MCF 10A (cell line): ENCODE measurements at places on chromosomes 6 and 20.

DNA sequence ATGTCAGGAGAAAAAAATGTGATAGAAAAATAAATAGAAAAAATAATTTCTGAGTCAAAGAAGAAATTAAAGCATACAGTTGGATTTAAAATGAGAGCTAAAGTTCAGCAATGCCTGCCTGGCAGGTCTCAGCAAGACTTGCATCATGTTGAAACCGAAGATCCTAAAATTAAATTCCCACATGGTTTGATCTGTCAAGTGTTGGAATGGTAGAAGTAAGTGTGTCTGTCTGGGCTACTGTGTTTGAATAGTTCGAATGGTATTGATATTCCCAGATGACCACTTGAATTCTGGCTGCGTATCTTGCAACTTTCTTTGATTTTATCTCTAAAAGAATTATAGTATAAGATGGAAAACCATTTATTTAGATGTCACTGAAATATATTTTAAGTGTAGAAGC lies 1349.6 kb downstream of the EPHA7 start:
- no peak overlapping the region for H3K4me3 ChIP-seq
- H3K36me3 ChIP-seq = no peaks in the 10 kb centered on the region
- H3K27me3 ChIP-seq = peaks cover 8% of the 10 kb centered on the region
- no peak overlapping the region for H3K27ac ChIP-seq

- H3K36me3 ChIP-seq = no peaks in the 10 kb centered on the region
- no peak for DNase-seq
- H3K4me3 ChIP-seq = no peak overlapping the region
- no peaks in the 10 kb centered on the region for H3K27me3 ChIP-seq
- H3K27ac ChIP-seq = no peak overlapping the region
- H3K4me1 ChIP-seq = peaks cover 11% of the 10 kb centered on the region
These were observed 78.0 kb downstream of the COL21A1 start for GRCh38 chr6:56169366-56169765.

- H3K4me1 ChIP-seq = peaks cover 28% of the 10 kb centered on the region
- H3K27me3 ChIP-seq = peaks cover 5% of the 10 kb centered on the region
- no peak for DNase-seq
- no peak overlapping the region for H3K27ac ChIP-seq
- H3K4me3 ChIP-seq = peak overlapping the region; percentile 99
These were observed 778 bp upstream of the ATF6B start for GRCh38 chr6:32128751-32129296.

DNA sequence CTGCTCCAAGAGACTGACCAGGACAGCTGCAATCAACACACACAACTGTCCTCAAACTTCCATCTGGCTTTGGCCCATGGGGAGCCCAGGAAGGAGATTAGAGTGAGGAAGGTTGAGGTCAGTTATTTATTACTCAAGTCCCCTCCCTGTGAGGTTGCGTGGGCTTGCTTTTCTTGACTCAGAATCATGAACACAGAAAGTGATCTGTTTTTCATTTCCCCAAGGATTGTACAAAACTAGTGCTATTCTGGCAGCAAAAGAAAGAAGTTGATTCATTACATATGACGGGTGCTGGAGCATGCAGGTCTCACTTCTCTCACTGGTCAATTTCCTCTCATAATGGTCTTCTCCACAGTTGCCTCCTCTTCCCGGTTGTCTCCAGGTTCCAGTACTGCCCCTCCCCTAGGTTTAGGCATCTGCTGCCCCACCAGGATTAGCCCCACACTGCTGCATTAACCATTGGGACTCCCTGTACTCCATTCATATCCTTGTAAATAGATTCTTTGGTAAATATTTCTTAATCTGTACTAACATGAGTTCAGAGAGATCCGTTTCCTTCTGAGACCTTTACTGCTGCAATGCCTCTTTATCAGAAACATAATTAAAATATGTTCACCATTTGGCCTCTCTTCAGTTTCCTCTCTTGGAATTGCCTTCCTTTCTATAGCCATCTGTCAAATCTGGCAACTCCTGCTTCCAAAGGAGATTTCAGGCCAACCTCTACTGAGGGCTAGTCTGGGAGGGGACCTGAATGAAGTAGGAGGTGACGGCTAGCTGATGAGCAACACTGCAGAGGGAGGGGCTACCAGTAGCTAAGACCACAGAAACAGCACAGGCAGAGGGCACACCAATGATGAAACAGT lies 888.8 kb downstream of the QKI start:
- no peaks in the 10 kb centered on the region for H3K27me3 ChIP-seq
- no peak for DNase-seq
- H3K4me3 ChIP-seq = no peak overlapping the region
- no peak overlapping the region for H3K27ac ChIP-seq
- H3K36me3 ChIP-seq = no peaks in the 10 kb centered on the region
- H3K4me1 ChIP-seq = no peaks in the 10 kb centered on the region

DNA sequence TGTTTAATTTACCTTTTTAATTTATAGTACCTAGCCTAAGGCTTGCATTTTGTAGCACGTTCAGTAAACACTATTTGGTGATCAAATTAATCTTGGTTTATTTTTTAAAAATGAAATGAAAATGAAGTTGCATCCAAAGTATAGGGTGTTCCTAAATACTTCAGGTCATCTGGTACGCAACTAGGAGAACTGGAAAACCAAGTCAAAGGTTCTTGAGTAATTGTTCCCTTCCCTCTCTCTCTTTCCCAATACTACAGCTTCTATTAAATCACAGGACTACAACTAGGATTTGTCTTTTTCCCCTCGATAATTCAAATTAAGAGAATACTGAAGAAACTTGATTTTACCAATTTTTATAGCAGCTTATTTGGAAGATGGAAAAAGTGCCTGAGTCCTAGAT lies 27.9 kb downstream of the CSNK2A1 start:
- no peak overlapping the region for H3K4me3 ChIP-seq
- H3K27ac ChIP-seq = no peak overlapping the region
- DNase-seq = no peak
- peaks cover 47% of the 10 kb centered on the region for H3K36me3 ChIP-seq
- peaks cover 15% of the 10 kb centered on the region for H3K4me1 ChIP-seq

- H3K27me3 ChIP-seq = no peaks in the 10 kb centered on the region
- no peak overlapping the region for H3K4me3 ChIP-seq
- no peaks in the 10 kb centered on the region for H3K36me3 ChIP-seq
- peak; percentile 47 for DNase-seq
- no peak overlapping the region for H3K27ac ChIP-seq
These were observed 144.0 kb upstream of the SLC35B3 start for GRCh38 chr6:8579372-8579771.

GRCh38 chr20:43846516-43846905 lies 68.1 kb upstream of the TOX2 start:
- DNase-seq = no peak
- H3K4me3 ChIP-seq = no peak overlapping the region
- H3K36me3 ChIP-seq = no peaks in the 10 kb centered on the region
- peak overlapping the region; percentile 84 for H3K27ac ChIP-seq

DNA sequence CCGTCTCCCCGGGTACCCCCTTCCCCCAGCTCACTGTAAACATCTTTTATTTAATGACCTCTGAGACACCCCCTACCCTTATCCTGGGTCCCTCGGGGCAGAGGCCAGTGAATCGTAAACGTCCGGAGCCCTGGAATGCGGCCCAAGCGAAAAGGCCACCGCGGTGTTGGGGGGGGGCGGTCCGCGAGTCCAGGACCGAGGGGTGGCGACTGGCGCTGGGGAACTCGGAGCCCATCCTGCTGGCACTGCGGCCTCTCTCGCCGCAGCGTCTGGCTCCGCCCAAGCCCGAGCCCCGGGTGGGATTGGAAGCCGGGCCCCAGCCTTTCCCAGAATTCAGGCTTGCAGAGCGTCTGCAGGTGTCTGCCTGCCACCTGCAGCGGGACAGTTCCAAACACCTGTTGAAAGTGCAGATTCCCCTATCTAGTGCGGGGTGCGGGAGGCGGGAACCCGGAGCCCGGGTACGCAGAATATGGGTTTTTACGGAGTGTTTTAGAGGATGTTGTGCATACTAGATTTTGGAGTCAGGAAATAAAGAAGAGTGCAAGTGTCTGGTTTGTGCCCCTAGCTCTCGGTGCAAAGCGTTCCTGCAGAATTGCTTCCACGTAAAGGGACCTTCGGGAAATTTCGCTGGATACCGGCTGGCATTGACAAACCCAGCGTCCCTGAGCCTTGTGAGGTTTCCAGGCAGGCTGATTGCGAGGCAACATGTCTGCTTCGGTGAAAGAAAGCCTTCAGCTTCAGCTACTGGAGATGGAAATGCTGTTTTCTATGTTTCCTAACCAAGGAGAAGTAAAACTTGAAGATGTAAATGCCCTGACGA lies 800 bp downstream of the RWDD2A start:
- peaks cover 16% of the 10 kb centered on the region for H3K36me3 ChIP-seq
- DNase-seq = peak; percentile 32
- peak overlapping the region; percentile 90 for H3K27ac ChIP-seq
- peak overlapping the region; percentile 88 for H3K4me3 ChIP-seq
- H3K4me1 ChIP-seq = no peaks in the 10 kb centered on the region
- no peaks in the 10 kb centered on the region for H3K27me3 ChIP-seq

- no peak overlapping the region for H3K4me3 ChIP-seq
- no peak for DNase-seq
- H3K4me1 ChIP-seq = no peaks in the 10 kb centered on the region
- no peaks in the 10 kb centered on the region for H3K36me3 ChIP-seq
- H3K27ac ChIP-seq = no peak overlapping the region
These were observed 110.0 kb upstream of the RIN2 start for GRCh38 chr20:19648024-19648423.

DNA sequence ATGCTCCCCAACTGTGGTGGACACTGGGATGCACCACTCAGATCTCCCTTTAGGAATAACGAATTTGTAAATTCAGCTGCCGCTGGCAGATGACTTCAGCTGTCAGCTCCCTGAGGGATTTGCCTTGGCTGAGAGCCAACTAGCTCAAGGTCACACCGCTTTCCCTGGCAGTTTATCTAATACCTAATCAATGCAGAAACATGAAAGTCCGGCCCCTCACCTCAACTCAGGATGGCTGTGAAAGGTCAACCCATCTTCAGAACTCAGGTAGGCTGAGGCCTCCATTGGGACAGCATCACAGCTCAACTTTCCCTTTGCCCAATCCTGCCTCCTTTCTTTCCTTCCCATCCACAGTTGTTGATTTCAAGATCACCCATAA lies 22.8 kb upstream of the SCGN start:
- H3K4me1 ChIP-seq = no peaks in the 10 kb centered on the region
- peaks cover 6% of the 10 kb centered on the region for H3K36me3 ChIP-seq
- DNase-seq = no peak
- no peak overlapping the region for H3K27ac ChIP-seq

DNA sequence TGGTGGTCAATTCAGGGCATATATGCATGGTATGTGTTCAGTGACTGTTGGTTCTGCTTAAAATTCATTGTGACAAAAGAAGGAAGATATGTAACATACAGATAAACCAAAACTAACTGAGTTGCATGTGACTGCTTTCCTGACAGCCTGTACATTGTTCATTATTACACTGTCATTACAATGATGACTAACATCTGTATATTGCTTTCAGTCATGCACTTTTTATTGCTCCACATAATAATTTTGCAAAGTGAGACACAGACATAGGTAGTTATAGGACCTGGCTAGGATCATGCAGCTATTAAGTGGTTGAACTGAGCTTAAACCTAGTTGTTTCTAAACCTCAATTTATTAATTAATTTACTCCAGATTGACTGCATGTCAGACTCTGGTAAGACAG lies 703.2 kb downstream of the HDGFL1 start:
- DNase-seq = no peak
- H3K4me3 ChIP-seq = no peak overlapping the region
- no peaks in the 10 kb centered on the region for H3K36me3 ChIP-seq
- peaks cover 10% of the 10 kb centered on the region for H3K4me1 ChIP-seq
- no peak overlapping the region for H3K27ac ChIP-seq

- no peaks in the 10 kb centered on the region for H3K36me3 ChIP-seq
- peaks cover 16% of the 10 kb centered on the region for H3K4me1 ChIP-seq
- no peak overlapping the region for H3K27ac ChIP-seq
These were observed 55.1 kb upstream of the BACH2 start for GRCh38 chr6:90351696-90352095.

GRCh38 chr6:71476872-71477271 lies 188.3 kb downstream of the OGFRL1 start:
- peaks cover 25% of the 10 kb centered on the region for H3K4me1 ChIP-seq
- no peak overlapping the region for H3K27ac ChIP-seq
- H3K4me3 ChIP-seq = no peak overlapping the region
- DNase-seq = no peak
- no peaks in the 10 kb centered on the region for H3K27me3 ChIP-seq

DNA sequence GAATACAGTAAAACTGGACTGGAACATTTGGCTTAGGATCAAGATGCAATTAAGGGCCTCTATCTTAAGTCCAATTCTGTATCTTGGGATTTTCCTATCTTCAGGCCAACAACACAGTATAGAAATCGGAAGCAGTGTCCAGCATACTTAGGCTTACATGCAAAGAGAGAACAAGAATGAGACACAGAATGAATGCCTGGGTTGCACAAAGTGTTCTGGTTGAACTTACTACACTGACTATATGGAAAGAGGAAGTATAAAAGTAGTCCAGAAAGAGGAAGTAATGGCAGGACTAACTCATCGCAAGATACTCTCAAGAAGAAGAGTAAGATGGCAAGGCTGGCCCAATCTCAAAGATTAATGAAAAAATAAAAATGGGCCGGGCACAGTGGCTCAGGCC lies 87.6 kb downstream of the BTBD9 start:
- no peak overlapping the region for H3K27ac ChIP-seq
- no peak for DNase-seq
- no peaks in the 10 kb centered on the region for H3K27me3 ChIP-seq
- H3K4me1 ChIP-seq = peaks cover 6% of the 10 kb centered on the region
- no peak overlapping the region for H3K4me3 ChIP-seq
- no peaks in the 10 kb centered on the region for H3K36me3 ChIP-seq

DNA sequence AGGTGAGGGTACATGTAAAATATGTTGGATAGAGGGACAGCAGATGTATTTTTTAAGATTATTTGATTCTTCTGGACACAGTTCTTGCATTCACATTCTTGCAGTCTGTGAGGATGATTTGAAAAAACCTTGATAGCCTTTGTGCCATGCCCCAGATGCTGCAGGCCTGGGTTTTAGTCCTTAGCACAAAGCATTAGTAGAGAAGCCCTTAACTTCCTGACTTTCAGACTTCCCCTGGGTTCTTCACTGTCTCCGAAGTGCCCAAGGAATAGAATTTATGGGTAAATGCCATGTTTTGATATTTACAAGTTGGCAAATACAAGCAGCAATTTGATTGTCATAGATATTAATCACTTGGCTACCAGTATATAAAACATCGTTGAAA lies 67.6 kb upstream of the SUPT3H start:
- no peaks in the 10 kb centered on the region for H3K27me3 ChIP-seq
- peaks cover 28% of the 10 kb centered on the region for H3K4me1 ChIP-seq
- H3K4me3 ChIP-seq = peak overlapping the region; percentile 29
- peaks cover 7% of the 10 kb centered on the region for H3K36me3 ChIP-seq
- DNase-seq = no peak
- H3K27ac ChIP-seq = peak overlapping the region; percentile 85

DNA sequence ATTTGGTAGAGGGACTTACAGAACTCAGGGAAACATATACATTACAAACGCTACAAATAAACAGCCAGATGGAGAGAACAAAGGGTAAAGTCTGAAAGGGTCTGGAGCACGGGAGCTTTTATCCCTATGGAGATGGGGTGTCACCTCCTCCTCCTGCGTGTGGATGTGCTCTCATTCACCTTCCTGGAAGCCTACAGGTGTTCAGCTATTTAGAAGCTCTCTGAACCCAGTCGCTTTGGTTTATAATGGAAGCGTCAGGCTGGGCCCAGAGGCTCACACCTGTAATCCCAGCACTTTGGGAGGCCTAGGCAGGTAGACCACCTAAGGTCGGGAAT lies 17.7 kb upstream of the ITCH start:
- peaks cover 4% of the 10 kb centered on the region for H3K36me3 ChIP-seq
- no peak overlapping the region for H3K27ac ChIP-seq
- H3K4me3 ChIP-seq = no peak overlapping the region
- DNase-seq = no peak
